ENCODE measurements at places on chromosomes 16 and 17. TPM values are rescaled to one million over a fixed set of nuclear protein-coding genes. Genes with fewer than 3 reads are reported as not detected.

GRCh38 chr16:65745201-65745708 is 621.2 kb upstream of the CDH5 start:
- DNase-seq, result no peak

DNA sequence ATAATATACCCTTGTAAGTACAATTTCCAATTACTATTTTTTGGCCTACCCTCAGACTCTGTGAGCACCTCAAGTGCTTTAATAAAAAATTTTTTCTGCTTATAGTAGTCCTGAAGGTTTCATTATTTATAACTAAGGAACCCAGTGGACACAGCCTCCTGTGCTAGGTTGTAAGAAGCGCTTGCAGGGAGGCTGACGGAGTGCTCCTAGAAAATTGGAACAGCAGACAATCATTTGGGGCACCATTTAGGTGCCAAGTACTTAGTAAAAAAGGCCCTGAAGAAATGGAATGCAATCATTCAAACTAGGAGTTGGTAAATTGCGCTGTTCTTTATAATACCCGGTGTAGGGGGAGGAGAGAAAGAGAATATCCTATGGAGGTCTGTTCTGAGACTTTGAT is 19.8 kb downstream of the CA10 start:
- no peak for DNase-seq

Gene IRX3
- total RNA-seq, result not detected

DNA sequence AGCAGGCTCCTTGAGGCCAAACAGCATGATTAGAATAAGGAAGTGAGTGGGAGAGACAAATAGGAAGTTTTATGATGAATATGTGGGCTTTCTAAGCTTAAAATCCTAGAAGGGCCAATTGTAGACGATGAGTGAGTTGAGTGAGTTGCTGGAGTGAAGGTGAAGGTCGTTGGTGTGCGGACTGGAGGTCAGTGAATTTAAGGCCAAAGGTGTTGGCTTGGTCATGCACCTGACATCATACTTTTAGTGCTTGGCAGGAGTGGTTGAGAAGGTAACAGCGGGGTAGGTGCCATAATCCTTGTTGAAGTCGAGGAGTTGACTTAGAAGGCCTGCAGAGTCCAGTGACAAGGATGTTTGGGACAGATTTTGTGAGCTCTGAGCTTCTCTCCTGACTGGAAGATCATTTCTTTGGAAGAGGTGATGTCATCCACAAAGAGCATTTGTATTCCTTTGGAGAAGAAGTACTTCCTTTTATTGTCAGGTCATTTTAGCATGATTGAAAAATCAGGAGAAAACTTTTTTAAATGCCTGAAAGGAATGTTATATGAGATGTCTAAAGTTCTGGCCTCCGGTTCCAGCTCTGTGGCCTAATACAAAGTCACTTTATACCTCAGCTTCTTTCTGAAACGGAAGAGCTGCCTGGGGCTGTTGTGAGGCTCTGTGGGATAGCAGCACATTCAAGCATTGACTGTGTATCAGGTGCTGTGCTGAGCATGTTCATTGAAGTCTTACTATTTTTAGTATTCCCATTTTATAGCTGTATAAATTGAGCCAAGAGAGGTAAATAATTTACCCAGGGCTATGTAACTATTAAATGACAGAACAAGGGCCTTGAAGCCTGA is 53.6 kb upstream of the TBX2 start:
- no peak for DNase-seq

DNA sequence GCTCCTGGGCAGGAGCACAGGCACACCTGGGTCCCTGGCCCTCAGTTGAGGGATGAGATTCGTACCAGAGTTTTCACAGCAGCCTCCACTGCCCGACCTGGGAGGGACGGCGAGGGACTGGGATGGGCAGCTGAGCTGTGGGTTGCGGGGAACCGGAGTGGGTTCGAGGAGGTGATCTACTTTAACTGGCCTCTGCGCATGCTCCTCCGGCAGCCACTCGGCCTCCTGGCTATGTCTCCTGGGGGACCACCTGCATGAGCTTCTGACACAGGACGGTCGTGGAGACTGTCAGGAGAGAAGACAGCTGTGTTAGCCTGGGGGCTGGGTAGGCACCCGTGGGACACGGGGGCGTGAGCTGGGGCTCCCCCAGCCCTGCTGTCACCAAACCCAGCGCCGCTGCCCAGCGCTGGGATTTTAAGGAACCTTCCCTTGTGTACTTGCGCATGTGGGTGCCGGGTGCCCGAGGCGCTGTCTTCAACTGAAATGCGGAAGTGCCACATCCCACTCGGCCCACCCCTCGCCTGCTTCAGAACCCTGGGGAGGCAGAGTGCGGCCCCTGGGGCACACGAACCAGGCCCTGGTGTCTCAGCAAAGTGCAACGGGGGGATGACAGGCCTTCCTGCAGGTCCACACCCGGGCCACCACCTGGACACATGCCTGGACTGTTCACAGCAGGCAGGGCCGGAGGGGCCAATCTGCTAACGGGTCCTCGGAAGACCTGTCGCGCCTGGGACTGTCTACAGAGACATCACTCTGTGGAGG is 36.4 kb downstream of the SLC7A5 start:
- DNase-seq, result no peak

Gene SRL
- not detected for total RNA-seq

Data from stomach (tissue), 19 donors.